ENCODE measurements at places on chromosomes 1 and 21. TPM values are rescaled to one million over a fixed set of nuclear protein-coding genes. Genes with fewer than 3 reads are reported as not detected.

C1orf116 gene
- total RNA-seq = 2.0 TPM

ZCCHC17 gene
- 11.1 TPM for total RNA-seq

LGR6 gene
- 2.9 TPM for total RNA-seq

NBPF10 gene
- 0.72 TPM for total RNA-seq

RSPO1 gene
- total RNA-seq = 0.47 TPM

SHISA4 gene
- total RNA-seq = 129 TPM
